ENCODE measurements at places on chromosomes 1 and 21. TPM values are rescaled to one million over a fixed set of nuclear protein-coding genes. Genes with fewer than 3 reads are reported as not detected.

FBLIM1 gene
- not detected for total RNA-seq

NPHP4 gene
- 20.0 TPM for total RNA-seq

GSTM1 gene
- 94.2 TPM for total RNA-seq

CYP4B1 gene
- not detected for total RNA-seq

NCMAP gene
- total RNA-seq: not detected

All from activated CD4-positive, alpha-beta T cell treated with anti-CD3 and anti-CD28 coated beads, Interleukin-2, amount 10 ng/mL, durations not matched to agents 24 days and 14 days (primary cell).